CD4-positive, alpha-beta memory T cell (primary cell): ENCODE measurements at places on chromosomes 1 and 21.
A peak's percentile ranks its signal among the peaks of the same experiment; 100 is the strongest.

GRCh38 chr1:108878678-108879077, 1.9 kb downstream of the GPSM2 start:
- H3K36me3 ChIP-seq: no peaks in the 10 kb centered on the region
- no peak for DNase-seq
- H3K4me1 ChIP-seq: peaks cover 16% of the 10 kb centered on the region
- H3K4me3 ChIP-seq: no peak overlapping the region
- no peaks in the 10 kb centered on the region for H3K27me3 ChIP-seq

GRCh38 chr1:34926156-34926555, 3.3 kb downstream of the DLGAP3 start:
- peaks cover 9% of the 10 kb centered on the region for H3K4me1 ChIP-seq
- no peak for DNase-seq
- H3K27ac ChIP-seq: no peak overlapping the region
- H3K4me3 ChIP-seq: no peak overlapping the region
- no peaks in the 10 kb centered on the region for H3K36me3 ChIP-seq

DNA sequence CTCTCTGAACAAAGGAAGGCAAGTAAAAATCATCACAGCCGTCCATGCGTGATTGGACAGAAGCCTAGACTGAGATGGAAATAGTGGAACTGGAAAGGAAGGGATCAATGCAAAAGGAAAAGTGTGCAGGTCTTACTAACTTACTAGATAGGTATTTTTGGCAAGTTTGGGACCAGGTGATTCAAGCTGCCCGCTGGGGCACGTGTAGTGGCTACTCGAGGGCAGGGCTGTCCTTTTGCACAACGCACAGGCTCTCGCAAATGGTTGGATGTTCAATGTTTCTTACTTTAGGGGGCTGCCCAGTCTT, 566 bp upstream of the ALG6 start:
- peaks cover 21% of the 10 kb centered on the region for H3K4me1 ChIP-seq
- H3K27ac ChIP-seq: peak overlapping the region; percentile 59
- peak overlapping the region; percentile 67 for H3K4me3 ChIP-seq
- no peaks in the 10 kb centered on the region for H3K36me3 ChIP-seq

DNA sequence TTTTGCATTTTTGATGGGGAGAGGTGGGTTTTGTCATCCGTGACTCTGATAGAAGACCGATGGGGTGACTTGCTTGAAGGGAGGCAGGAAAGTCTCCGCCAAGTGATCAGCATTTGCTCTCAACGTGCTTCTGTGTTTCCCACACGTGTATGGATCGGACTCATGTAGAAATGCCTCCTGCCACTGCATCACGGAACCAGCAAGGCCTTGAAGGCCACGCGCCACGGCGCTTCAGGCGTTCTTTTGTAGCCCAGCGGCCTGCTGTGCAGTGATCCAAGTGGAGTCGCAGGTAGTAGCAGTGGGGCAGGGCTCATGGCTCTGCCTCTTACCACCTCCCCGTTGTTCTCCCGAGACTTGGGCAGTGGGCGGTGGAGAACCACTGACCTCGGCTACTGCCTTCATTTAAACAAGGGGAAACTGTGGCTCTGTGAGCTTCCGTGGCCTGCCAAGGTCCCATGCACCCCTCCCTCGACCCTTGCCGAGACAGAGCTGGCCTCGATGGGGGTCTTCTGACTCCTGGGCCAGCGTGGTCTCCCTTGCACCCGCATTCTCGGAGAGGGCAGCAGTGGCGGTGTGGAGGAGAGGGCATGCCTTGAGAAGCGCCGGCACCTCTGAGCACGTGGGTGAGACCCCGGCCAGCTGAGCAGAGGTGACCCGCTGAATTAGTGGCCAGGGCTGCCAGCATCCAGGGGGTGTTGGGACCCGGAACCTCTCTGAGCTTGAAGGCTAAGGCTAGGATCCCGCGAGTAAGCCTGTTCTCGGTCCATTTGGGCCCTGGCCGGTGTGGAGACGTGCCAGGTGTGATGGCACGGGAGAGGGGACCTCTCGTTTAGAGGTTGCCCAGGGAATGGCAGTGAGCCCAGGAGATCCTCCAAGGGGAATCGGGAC, 46.1 kb upstream of the ABCG1 start:
- H3K27me3 ChIP-seq: no peaks in the 10 kb centered on the region
- H3K36me3 ChIP-seq: no peaks in the 10 kb centered on the region
- H3K27ac ChIP-seq: no peak overlapping the region

GRCh38 chr1:53138991-53139884, 3.2 kb downstream of the SLC1A7 start:
- no peak overlapping the region for H3K27ac ChIP-seq
- no peak overlapping the region for H3K4me3 ChIP-seq
- no peak for DNase-seq
- no peaks in the 10 kb centered on the region for H3K27me3 ChIP-seq
- no peaks in the 10 kb centered on the region for H3K4me1 ChIP-seq
- no peaks in the 10 kb centered on the region for H3K36me3 ChIP-seq

GRCh38 chr21:29075706-29076466, 2.4 kb upstream of the CCT8 start:
- H3K27me3 ChIP-seq: no peaks in the 10 kb centered on the region
- peaks cover 53% of the 10 kb centered on the region for H3K4me1 ChIP-seq
- no peak overlapping the region for H3K4me3 ChIP-seq
- H3K36me3 ChIP-seq: no peaks in the 10 kb centered on the region

DNA sequence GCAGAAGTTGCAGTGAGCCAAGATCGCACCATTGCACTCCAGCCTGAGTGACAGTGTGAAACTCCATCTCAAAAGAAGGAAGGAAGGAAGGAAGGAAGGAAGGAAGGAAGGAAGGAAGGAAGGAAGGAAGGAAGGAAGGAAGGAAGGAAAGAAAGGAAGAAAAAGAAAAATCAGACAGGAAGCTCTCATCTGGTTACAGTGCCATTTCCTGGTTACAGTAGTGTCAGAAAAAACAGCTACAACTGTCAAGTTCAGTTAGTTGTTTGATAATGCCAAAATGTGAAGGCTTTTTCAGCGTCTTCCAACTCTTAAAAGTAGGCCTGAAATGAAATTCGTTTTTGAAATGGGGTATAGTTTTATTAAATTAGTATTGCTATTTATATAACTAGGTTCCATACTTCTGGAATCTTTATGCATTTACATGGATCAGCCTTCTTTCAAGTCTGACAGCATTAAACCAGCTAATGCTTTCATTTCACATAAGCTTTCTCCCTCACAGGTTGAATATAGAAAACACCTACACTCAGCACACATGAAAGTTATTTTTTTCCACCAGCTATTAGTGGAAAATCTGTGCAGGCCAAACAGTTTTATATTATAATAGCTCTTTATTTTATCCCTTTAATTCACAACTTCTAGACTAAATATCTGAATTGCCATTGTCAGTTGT, 21.2 kb downstream of the PTPN22 start:
- peak; percentile 21 for DNase-seq
- peaks cover 11% of the 10 kb centered on the region for H3K4me1 ChIP-seq
- H3K27me3 ChIP-seq: no peaks in the 10 kb centered on the region
- no peak overlapping the region for H3K27ac ChIP-seq
- H3K36me3 ChIP-seq: peaks cover 7% of the 10 kb centered on the region

DNA sequence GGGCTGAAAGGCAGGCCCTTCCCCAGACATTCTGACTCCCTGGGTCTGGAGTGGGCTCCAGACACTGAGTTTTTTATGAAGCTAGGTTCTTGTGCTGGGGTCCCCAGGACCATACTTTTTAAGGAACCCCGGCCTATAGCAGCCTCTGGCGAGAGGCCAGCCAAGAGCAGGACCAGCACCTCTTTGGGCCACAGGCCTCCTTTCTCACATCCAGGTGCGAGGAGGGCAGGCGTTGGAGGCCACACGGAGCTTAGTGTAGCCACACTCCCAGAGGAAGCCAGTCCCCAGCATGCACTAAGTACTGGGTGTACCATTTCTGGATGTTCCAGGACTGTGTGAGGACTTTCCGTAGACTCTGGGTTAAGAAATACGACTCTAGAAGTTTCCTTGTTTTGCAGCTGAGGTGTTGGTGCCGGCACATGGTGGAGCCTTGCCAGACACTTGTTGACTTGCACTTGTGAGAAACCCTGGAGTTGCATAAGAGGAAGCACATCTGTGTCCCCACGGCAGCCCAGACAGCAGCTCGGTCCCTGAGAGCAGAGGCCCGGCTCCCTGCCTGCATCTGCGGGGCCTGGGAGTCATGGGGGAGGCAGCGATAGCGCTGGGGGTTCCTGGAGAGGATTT, 122.2 kb upstream of the VAMP3 start:
- DNase-seq: no peak
- no peaks in the 10 kb centered on the region for H3K36me3 ChIP-seq
- no peaks in the 10 kb centered on the region for H3K4me1 ChIP-seq
- H3K27ac ChIP-seq: no peak overlapping the region
- H3K27me3 ChIP-seq: no peaks in the 10 kb centered on the region

- H3K27ac ChIP-seq: no peak overlapping the region
- H3K36me3 ChIP-seq: no peaks in the 10 kb centered on the region
- H3K4me1 ChIP-seq: no peaks in the 10 kb centered on the region
- no peak overlapping the region for H3K4me3 ChIP-seq
- H3K27me3 ChIP-seq: no peaks in the 10 kb centered on the region
These were observed 441.9 kb upstream of the ADAMTS5 start for GRCh38 chr21:27408826-27409225.

GRCh38 chr21:25539606-25540005, 67.7 kb downstream of the MRPL39 start:
- no peak overlapping the region for H3K4me3 ChIP-seq
- H3K27ac ChIP-seq: no peak overlapping the region
- H3K27me3 ChIP-seq: no peaks in the 10 kb centered on the region
- H3K36me3 ChIP-seq: no peaks in the 10 kb centered on the region
- DNase-seq: no peak
- H3K4me1 ChIP-seq: no peaks in the 10 kb centered on the region

GRCh38 chr1:26945728-26946127, 14.5 kb downstream of the KDF1 start:
- no peaks in the 10 kb centered on the region for H3K4me1 ChIP-seq
- H3K4me3 ChIP-seq: no peak overlapping the region
- DNase-seq: no peak
- peaks cover 41% of the 10 kb centered on the region for H3K36me3 ChIP-seq
- no peaks in the 10 kb centered on the region for H3K27me3 ChIP-seq

- no peak overlapping the region for H3K4me3 ChIP-seq
- no peaks in the 10 kb centered on the region for H3K27me3 ChIP-seq
- no peak overlapping the region for H3K27ac ChIP-seq
- H3K4me1 ChIP-seq: no peaks in the 10 kb centered on the region
- DNase-seq: no peak
These were observed 14.4 kb upstream of the CAMTA1 start for GRCh38 chr1:6770751-6771440.

GRCh38 chr1:108179018-108179417, 21.1 kb downstream of the SLC25A24 start:
- peaks cover 6% of the 10 kb centered on the region for H3K4me1 ChIP-seq
- H3K27ac ChIP-seq: no peak overlapping the region
- no peaks in the 10 kb centered on the region for H3K27me3 ChIP-seq

- H3K4me1 ChIP-seq: no peaks in the 10 kb centered on the region
- DNase-seq: no peak
- H3K27ac ChIP-seq: no peak overlapping the region
- no peak overlapping the region for H3K4me3 ChIP-seq
- no peaks in the 10 kb centered on the region for H3K27me3 ChIP-seq
- no peaks in the 10 kb centered on the region for H3K36me3 ChIP-seq
These were observed 270.9 kb downstream of the CHRM3 start for GRCh38 chr1:239657291-239657690.

GRCh38 chr21:37550618-37551330, 184.2 kb downstream of the DYRK1A start:
- no peak overlapping the region for H3K4me3 ChIP-seq
- no peaks in the 10 kb centered on the region for H3K36me3 ChIP-seq
- no peak for DNase-seq
- no peaks in the 10 kb centered on the region for H3K27me3 ChIP-seq

GRCh38 chr1:101980974-101981373, 15.8 kb downstream of the OLFM3 start:
- DNase-seq: no peak
- no peak overlapping the region for H3K27ac ChIP-seq
- no peaks in the 10 kb centered on the region for H3K4me1 ChIP-seq
- no peak overlapping the region for H3K4me3 ChIP-seq
- H3K36me3 ChIP-seq: no peaks in the 10 kb centered on the region
- H3K27me3 ChIP-seq: no peaks in the 10 kb centered on the region

- no peak overlapping the region for H3K27ac ChIP-seq
- H3K27me3 ChIP-seq: no peaks in the 10 kb centered on the region
- DNase-seq: no peak
- H3K4me3 ChIP-seq: no peak overlapping the region
These were observed 934.7 kb upstream of the PRMT6 start for GRCh38 chr1:106121728-106122127.

- no peak overlapping the region for H3K4me3 ChIP-seq
- H3K4me1 ChIP-seq: peaks cover 89% of the 10 kb centered on the region
- no peak for DNase-seq
- no peaks in the 10 kb centered on the region for H3K27me3 ChIP-seq
These were observed 17.2 kb downstream of the JAK1 start for GRCh38 chr1:64948905-64949833.

DNA sequence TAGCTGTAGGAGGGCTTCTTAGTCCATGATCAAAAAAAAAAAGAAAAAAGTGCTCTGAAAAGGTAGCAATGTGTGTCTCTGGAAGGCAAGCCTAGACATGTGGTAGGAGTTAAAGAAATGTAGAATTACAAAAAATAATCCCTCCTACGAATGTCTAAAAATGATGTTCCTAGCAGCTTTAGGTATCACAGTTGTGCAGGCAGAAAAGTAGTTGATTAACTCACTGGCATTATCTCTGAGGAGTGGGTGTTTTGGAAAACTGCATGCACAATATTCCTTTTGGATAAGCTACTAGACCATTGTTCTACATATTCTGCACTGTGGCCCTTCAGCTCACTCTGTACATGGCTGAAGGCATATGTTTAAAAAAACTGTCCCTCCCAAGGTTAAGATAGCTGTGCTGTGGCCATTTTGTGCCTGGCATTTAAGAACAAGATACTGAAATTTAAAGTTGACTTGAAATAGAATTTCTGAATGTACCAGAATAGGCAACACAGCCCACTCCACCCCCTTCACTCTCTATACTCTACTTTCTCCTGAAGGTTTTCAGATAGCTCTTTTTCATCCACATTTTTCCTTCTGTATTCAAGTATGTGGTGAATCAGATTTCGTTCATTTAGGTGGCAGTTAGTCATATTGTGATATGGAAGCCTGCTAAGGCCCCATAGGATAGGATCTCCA, 463.9 kb upstream of the LRRC7 start:
- H3K36me3 ChIP-seq: no peaks in the 10 kb centered on the region
- H3K4me1 ChIP-seq: no peaks in the 10 kb centered on the region
- no peak overlapping the region for H3K4me3 ChIP-seq
- H3K27me3 ChIP-seq: no peaks in the 10 kb centered on the region

DNA sequence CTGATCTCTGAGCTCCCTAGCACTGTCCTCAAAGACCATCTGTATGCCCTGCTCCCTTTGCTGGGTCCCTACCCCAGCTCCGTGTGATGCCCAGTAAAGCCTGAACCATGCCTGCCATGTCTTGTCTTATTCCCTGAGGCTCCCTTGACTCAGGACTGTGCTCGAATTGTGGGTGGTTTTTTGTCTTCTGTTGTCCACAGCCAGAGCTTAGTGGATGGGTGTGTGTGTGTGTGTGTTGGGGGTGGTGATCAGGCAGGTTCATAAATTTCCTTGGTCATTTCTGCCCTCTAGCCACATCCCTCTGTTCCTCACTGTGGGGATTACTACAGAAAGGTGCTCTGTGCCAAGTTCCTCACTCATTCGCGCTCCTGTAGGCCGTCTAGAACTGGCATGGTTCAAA, 5.7 kb downstream of the GSTM5 start:
- no peak overlapping the region for H3K27ac ChIP-seq
- no peaks in the 10 kb centered on the region for H3K4me1 ChIP-seq
- no peaks in the 10 kb centered on the region for H3K36me3 ChIP-seq
- no peak for DNase-seq
- H3K27me3 ChIP-seq: no peaks in the 10 kb centered on the region
